Activated CD8-positive, alpha-beta memory T cell treated with anti-CD3 and anti-CD28 coated beads for 4 hours (primary cell): ENCODE measurements at places on chromosomes 11 and 22.

GRCh38 chr11:114709960-114710359 lies 31.6 kb downstream of the NXPE2 start:
- DNase-seq = no peak

- no peak for DNase-seq
These were observed 102.0 kb upstream of the HSD17B12 start for GRCh38 chr11:43578346-43579170.

DNA sequence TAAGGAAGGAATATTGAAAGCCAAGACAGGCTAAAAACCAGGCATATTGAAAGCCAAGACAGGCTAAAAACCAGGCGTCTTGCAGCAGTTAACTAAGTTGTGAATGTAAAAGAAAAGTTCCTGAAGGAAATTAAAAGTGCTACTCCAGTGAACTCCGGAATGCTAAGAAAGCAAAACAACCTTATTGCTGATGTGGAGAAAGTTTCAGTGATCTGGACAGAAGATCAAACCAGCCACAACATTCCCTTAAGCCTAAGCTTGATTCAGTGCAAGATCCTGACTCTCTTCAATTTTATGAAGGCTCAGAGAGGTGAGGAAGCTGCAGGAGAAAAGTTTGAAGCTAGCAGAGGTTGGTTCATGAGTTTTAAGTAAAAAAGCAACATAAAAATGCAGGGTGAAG lies 51.4 kb downstream of the PACS1 start:
- DNase-seq = no peak

GRCh38 chr22:38422611-38423511 lies 32.1 kb downstream of the KCNJ4 start:
- no peak for DNase-seq

GRCh38 chr22:19488884-19489843 lies 9.4 kb downstream of the CDC45 start:
- DNase-seq = no peak

DNA sequence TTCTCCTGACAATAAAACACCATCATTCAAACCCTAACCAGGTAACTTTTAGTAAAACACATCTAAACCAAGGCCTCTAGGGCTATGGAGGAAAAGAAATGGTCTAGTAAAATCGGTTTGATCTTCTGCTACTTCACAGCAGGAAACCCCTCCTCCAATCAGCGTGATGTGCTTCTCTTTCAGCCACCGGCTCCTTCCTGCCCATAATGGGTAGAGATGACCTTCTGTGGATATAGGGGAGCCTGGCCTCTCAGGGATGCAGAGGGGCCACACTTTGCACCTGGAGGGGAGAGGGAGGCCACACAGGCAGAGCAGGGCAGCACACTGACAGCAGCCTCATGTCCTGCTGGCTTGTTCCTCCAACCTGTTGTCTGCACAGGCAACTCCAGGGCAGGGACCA lies 6.9 kb downstream of the EHD1 start:
- no peak for DNase-seq

GRCh38 chr11:86483940-86484794 lies 109.5 kb downstream of the CCDC81 start:
- no peak for DNase-seq

DNA sequence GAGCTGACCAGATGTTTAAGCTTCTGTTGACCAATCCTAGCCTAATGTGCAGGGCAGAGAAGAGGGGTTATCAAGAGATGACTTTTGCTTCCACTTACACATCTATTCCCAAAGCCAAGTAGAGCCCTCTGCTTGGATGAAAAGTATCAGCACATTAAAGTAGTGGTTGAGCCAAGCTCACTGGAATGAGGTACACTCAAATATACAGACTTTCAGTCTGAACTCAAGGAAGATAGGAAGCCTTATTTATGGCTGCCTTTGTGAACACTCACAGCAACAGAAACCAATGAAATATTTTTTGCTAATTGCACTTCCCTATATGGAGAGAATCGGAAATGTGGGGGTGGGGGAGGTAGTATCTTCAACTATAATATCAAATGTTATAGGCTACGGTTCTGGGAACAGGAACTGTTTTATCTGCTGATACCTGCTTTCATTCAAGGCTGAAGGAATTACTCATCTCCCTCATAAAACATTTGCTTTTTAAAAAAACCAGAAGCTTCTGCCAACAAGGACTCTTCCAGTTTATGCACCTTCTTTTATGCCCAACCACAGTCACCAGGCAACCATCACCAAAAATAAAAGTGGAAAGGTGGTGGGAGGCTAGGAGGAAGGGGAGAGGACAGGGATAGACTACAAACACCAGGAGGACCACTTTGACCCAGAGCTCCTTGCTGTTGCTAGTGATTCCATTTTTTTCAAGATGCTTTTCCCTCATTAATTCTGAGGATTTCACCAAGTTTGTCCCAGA lies 91.2 kb downstream of the CLPB start:
- DNase-seq = no peak

GRCh38 chr22:49629586-49630447 lies 197.9 kb downstream of the BRD1 start:
- no peak for DNase-seq

- DNase-seq = no peak
These were observed at the start of gene BCO2 for GRCh38 chr11:112174789-112175598. TSS of gene BCO2 (plus strand) at chr11:112175512. CDS start at chr11:112175602, 90 bp downstream.

- no peak for DNase-seq
These were observed 46.6 kb downstream of the MTMR2 start for GRCh38 chr11:95877291-95877690.

GRCh38 chr11:19725379-19726079 lies 12.9 kb downstream of the NAV2 start:
- no peak for DNase-seq

GRCh38 chr11:488579-488978 lies 18.5 kb downstream of the RNH1 start:
- no peak for DNase-seq

- no peak for DNase-seq
These were observed 226.9 kb upstream of the B3GAT1 start for GRCh38 chr11:134638796-134639430.

- DNase-seq = no peak
These were observed 160.0 kb downstream of the FCHSD2 start for GRCh38 chr11:72981971-72982685.

GRCh38 chr11:62752994-62753735 lies 795 bp downstream of the ZBTB3 start:
- DNase-seq = no peak

DNA sequence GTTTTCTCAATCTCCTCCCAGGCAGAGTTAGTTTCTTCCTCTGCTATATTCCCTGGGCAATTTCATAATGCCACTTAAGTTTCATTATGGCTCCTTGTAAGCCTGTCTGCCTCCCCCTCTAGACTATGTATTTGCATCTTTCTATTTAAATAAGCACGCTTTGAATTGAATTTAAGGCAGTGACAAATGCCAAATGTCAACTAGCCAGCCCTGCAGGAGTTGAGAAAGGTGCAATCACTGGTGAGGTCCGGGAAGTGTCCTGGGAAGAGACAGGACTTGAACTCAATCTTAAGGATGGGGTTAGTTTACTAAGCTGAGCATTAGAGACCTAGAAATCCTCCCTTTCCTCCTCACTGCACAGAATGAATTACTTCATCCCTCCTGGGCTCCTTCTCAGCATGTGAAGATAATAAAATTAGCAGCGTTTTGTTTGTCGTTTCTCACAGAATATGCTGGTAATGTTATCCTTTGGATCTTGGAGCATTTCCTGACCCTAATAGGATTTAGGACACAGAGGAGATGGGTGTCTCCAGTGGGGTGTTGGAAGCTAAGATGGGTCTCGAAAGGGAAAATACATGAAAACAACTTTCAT lies 1.6 kb downstream of the TCP11L1 start:
- no peak for DNase-seq

DNA sequence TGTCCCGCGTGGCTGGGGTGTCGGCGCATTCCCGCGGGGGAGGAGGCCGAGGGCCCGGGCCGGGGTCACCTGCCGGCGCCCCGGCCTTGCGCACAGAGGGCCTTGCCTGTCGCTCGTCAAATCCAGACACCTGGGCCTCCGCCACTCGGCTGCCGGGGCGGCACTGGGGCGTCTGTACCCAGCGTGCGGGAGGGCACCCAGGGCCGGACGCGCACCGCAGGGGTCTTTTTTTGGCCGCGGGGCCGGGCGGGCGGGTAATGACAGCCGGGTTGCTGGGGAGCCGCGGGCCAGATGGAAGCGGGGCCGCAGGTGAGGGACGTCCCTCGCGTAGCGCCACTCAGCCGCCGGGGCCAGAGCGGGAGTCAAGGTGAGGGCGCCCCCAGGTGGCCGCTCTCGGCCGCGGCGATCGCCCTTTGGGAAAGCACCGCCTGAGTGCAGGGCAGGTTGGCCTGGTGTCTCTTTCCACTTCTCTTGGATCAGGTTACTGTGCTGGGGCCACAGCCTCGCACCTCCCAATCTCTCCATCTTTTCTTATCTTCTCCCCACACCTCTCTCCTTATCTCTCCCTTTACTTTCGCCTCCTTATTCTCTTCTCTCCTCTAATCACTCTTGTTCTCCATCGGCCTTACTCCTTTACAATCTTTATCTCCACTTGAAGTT lies 3.5 kb downstream of the PHLDB1 start:
- DNase-seq = peak; percentile 78

GRCh38 chr11:115820026-115820425 lies 315.8 kb upstream of the CADM1 start:
- DNase-seq = no peak

GRCh38 chr22:28207281-28208030 lies 288.4 kb upstream of the PITPNB start:
- no peak for DNase-seq
